Suppressor macrophage treated with lipopolysaccharide for 4 hours (primary cell): ENCODE measurements at places on chromosomes 2 and 18.

DNA sequence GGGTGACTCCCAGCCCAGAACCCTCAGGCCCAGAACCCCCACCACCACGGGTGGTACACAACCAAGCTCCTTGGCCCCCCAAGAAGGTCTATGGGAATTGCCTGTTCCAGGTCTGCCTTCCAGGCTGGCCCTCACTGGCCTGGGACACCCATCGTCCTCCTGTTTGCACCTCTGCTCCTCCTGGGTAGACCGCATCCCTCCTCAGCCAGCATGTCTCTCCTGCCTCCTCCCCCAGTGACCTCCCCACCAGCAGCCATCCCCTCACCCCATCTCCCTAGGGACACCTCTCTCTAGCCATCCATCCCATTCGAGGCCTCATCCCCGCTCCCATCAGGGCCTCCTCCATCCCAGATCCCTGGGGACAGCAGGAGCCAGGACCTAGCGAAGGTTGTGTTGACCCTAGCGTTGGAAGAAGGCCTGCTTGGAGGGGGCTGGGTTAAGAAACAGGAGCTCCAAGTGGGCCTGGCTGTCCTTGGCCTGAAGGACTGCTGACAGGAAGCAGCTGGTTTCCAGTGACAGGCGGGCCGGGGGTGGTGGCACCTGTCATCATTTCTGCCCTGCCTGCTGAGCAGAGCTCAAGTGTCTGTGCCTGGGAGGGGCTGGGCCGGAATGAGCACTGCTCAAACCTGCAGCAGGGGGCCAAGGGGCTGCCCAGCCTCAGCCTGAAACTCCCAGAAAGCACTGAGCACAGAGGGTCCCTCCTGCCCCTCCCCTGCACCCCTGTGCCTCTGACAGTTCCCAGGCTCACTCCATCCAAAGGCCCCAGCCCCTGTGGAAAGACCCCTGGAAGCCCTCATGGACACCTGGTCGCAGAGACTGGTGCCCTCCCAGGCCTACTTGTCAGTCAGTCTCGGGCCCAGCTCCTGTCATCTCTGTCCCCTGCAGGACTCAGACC, 96.0 kb upstream of the OTOS start:
- no peak for DNase-seq

- no peak for DNase-seq
Observed at GRCh38 chr2:128818704-128819491, 500.2 kb upstream of the HS6ST1 start.

DNA sequence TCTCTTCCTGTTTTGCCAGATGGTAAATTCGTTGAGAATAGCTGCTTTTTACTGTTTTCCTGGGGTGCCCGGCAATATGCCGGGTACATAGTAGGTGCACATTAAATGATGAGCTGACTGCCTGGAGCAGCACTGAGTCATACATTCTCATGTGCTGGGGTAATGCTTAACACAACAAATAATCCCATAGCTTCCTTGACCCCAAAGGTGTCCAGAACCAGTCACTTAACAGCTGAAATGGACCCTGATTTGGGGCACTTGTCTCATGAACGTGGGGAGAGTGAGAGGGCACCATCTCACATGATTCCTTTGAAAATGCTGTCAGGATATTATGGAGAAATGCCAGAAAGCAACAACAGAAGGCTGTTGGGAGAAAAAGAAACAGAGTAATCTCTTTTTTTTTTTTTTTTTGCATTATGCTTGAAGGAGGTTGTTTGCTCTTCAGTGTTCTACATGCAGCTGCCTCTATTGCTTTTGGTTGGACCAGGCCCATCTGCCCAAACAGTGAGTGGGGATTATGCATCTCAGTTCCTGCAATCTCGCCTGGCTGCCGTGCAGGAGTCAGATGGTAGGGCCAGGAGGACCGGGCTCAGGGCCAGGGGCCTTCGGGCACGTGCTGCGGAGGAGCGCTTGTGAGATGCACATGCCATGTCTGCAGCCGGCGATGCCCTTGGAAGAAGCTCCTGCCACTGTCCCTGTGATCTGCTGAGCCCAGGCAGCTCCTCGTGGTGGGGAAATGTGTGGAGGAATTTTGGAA, 162.1 kb downstream of the SH3RF3 start:
- DNase-seq: no peak

DNA sequence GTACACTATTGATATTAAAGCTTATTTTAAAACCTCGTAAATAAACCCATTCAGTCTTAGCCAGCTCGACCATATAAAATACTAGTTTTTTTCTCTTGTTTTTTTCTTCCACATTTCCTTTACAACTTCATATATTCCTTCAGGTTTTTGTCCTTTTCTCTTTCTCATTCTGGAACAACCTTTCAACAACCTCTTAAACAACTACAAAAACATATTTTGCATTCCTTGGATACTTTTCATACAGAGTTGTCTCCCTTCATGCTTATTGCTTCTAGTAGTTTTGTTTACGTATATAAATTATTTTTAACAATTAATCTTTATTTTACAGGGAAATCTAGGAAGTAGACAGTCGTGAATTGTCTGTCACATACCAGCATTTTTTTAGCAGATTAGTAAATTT, 41.2 kb downstream of the COMMD1 start:
- DNase-seq: no peak

DNA sequence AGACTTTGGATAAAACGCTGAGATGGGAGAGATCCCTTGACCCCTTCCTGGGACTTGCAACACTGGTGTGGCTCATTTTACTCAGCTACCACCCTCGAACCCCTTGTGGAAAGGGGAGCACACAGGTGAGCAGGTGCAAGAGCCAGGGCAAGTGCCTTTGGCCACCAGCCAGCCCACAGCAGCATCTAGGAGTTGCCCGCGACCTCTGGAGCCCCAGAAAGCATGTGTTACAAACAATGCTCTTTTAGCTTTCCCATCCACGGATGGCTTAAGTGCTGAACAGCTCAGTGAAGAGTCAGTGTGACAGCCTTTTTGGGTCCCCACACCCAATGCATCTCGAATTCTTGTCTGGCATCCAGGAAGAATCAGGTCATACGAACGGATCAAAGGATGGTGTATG, 197.8 kb downstream of the MEMO1 start:
- no peak for DNase-seq

- no peak for DNase-seq
Observed at GRCh38 chr2:238813109-238813508, 34.8 kb upstream of the TWIST2 start.

- no peak for DNase-seq
Observed at GRCh38 chr18:79335833-79336360, 59.8 kb upstream of the NFATC1 start.

DNA sequence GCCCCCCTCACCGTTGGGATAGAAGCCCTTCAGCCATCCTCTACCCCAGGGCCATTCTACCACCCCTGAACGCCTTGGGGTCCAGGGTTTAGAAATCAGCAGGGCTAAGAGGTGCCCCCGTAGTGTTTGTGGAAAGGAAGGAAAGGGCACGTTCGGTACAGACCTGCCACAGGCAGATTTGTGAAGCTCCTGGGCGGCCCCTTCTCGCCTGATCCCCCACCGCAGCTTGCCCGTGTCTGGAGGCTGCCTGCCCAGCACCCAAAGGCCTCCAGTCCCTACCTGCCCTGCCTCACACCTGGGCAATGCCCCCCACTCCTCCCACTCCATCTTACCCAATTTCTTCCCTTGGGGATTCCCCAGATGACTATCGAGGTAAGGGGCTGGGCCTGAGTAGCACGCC, 21.2 kb downstream of the ATP6V1C2 start:
- DNase-seq: no peak

DNA sequence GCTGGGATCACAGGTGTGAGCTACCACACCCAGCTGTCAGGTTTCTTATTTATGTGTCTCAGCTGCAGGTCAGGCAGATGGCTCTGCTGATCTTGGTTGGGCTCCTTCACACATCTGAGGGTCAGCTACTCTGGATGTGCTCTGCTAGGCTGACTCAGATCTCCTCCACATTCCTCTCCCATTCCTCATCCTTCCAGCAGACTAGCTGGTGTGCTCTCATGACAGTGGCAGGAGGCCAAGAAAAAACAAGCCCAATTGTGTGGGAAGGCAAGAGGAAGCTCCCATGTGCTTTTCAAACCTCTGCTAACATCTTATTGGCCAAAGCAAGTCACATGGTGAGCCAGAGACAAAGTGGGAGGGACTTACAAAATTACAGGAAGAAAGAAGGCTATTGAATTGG, 11.7 kb upstream of the MSH6 start:
- peak; percentile 43 for DNase-seq

DNA sequence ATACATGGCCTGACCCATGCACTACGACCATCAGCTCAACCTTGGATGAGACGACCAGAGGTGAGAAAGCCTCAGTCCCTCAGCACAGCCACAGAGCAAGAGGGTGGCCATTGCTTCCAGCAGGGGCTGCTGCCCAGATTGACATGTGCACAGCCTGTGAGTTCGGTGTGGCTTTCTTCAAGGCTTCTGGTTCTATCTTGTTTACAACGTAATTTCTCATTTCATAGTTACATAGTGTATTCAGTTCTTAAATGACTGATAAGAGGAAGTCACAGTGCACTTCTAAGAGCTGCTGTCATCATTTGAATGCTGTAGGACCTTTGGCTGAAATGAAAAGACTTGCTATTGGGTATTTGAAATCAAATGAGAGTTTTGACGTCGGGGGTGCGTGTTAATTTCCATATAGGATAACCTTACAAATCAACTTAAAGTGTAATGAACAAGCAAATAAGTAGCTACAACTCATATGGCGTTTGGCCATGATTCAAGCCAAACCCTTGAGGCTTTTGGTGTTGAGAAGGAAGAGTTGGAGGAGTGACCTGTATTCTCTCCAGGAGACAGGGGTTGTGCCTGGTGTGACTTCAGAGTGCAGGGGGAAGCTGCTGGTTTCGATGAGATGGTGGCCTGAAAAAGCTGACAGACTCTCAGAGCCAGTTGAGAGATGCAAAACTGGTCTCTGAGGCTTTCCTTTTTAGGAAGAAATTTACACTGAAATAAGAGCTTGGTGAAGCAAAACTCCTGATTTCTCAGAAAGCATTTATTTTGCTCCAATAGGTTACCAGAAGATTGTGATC, 51.0 kb downstream of the TSHZ1 start:
- peak; percentile 16 for DNase-seq

DNA sequence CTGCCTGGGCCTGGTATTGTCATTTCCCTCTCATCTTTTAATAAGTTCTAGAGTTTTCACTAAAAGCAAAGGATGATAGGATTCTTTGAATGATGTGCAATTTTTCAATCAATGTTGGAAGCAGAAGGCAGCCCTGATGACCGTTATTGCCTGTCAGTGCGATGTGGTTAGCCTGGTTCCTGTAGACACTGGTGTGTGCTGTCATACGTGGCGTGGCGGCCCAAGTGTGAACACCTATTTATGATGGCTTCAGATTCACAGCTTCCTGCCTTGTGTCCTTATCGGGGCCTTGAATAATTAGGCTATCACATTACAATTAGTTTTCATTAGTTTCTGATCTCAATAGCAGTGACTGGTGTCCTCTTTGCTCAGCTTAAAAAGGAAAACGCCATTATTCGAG, 218.5 kb downstream of the TPGS2 start:
- DNase-seq: no peak

- no peak for DNase-seq
Observed at GRCh38 chr2:106108351-106108750, 85.8 kb downstream of the UXS1 start.

DNA sequence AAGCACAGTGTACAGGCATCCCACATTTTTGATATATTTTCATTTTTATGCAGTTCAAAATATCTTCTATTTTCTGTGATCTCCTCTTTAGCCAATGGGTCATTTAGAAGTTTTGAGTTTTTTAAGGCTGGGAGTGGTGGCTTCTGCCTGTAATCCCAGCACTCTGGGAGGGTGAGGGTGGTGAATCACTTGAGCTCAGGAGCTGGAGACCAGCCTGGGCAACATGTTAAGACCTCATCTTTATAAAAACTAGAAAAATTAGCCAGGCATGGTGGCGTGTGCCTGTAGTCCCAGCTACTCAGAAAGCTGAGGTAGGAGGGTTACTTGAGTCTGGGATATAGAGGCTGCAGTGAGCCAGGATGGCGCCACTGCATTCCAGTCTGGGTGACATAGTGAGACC, 17.8 kb downstream of the UBR3 start:
- no peak for DNase-seq

GRCh38 chr18:41021089-41021488, 933.9 kb upstream of the PIK3C3 start:
- DNase-seq: no peak

GRCh38 chr2:31735716-31736115, 155.0 kb upstream of the SRD5A2 start:
- no peak for DNase-seq

- DNase-seq: no peak
Observed at GRCh38 chr18:41266616-41267015, 688.4 kb upstream of the PIK3C3 start.

DNA sequence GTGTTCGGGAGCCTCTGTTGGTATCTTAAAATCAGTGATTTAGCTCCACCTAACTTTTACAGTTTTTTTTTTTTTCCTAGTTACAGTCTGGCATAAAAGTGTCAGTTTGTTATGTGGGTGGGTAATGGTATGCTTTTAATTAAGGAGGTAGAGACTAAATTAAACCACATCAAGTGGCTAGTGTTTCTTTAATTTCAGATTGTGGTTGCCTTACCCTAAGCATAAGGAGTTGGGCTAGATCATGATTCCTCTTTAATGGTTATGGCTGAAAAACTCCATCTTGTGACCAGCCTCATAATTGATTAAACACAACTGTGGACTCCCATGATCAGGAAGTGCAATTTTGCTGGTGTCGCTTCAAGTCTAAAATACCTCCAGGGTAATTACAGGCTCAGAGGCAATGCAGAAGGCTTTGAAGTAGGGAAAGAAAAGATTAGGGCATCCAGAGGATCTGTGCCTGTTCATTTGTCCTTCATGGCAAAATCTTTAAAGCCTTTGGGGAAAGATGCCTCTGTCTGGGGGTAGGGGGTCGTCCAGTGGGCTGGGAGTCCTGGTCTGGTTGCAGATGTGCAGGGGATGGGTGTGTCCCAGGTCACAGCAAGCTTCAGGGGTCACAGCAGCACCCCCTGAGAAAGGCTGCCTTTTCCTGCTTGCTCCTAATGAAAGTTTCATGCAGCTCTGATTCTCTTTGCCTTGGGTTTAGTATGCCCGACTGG, 579.2 kb downstream of the BCL11A start:
- DNase-seq: no peak

DNA sequence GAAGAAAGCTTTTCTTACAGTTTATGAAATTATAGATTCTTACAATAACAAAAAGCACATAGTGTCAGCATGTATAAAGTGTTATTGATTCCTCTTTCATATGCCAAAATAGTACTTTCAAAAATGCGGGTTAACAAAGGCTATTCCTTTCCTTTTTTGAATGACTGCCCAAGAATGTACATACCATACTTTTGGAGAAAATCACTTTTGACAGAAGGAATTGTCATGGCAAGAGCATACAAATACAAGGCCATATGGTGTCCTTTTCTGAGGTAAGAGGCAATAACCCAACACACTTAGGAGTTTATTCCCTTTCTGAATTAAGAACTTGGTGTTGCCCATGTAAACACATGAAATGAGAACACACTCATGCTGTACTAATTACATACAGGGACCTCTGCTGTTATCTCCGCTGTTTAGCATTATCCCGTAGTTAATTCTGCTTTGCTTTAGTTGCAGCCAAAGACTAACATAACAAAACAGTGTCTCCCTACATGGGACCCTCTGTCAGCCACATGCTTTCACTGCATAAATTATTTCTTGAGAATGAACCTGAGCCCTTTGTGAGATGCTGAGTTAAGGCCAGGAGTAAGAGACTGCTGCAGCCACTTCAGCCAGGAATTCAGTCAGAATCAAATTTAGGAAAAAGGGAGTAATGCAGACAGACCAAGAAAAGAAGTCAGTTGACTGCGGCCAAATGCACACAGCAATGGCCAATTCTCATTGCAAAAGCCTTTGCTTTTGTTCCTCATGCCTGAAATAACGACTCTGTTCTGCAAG, 67.0 kb downstream of the CDH2 start:
- DNase-seq: no peak

- DNase-seq: peak; percentile 71
Observed at GRCh38 chr2:28276076-28276618, 116.5 kb upstream of the FOSL2 start.
